ENCODE measurements at places on chromosomes 1 and 21.

DNA sequence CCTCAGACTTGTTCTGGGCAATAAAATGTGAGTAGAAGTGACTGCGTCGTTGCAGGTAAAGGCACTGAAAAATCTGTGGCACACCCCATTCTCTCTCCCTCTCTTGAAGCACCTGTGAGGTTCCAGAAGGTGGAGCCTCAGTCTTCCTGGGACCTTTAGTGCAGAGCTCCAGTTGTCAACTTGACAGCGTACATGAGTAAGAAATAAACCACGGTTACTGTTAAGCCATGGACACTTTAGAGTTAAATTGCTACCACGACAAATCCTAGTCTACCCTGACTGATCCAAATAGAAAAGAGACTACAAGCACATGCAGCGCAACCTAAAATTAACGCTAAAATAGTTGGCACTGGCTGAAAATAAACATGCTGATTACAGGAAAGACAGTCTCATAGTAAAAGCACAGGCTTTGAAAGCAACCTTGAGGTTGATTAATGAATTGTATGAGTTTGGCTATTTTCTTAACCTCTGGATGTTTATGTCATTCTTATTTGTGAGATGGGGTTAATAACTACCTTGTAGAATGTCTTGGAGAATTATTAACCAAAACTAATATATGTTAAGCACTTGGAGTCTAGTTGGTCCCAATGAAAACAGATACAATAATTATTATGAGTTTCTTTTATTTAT lies 93.0 kb upstream of the PLPPR4 start:
- no peak for DNase-seq

- no peak for DNase-seq
These were observed 38.2 kb downstream of the SELENOF start for GRCh38 chr1:86875722-86876121.

DNA sequence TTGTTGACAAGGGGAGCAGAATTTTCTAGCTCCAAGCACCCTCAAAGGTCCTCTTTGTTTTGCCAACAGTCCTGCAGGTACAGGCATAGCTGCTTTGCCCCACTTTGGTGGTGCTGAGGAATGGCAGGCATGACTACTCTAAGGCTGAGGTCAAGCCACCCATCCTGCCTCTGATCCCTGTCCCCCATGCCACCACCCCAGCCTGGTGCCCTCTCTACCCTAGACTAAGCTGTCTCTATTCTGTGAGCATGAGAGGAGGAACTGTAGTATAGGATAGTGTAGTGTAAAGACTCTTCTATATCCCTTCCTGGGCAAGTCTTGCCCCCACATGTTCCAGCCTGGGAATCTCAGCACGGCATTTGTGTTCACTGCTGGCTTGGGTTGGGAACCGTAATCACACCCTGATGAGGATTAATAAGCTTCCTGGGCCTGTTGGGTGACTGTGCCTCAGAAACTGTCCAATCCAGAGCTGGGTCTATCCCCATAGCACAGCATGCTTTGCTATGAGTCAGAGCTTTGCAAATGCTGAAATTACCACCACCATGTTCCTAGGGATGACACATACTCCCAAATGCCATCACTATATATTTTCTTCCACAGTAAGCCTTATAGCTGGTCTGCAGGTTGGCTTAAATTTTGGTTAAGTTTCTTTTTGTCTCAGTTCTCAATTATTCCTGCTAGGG lies 105.7 kb upstream of the PPP2R5A start:
- no peak for DNase-seq

- no peak for DNase-seq
These were observed 51.5 kb downstream of the APP start for GRCh38 chr21:26118938-26119540.

DNA sequence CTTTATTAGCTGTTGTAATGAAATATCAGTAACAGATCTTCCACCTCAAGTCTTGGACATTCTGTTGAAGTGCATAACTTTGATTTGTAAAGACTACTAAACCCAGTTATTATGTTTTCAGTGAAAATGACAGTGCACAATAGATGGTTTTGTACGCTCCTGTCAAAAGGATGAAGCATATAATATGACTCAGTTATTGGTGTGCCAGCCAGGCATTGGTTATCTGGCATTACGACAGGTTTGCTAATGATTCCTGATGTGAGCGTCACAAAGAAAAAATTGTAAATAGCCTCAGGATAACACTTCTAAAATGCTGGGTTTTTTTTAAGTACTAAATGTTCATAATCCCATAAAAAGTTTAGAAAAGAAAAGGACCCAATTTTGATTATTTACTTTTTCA lies 147.9 kb downstream of the MAGI3 start:
- no peak for DNase-seq

GRCh38 chr21:41800425-41801320 lies 33.8 kb upstream of the RIPK4 start:
- no peak for DNase-seq

GRCh38 chr1:154745750-154746425 lies 124.2 kb downstream of the KCNN3 start:
- no peak for DNase-seq

- DNase-seq = no peak
These were observed 241.0 kb downstream of the GPATCH2 start for GRCh38 chr1:217389895-217390294.

GRCh38 chr1:11880911-11881748 lies 22.4 kb upstream of the NPPB start:
- DNase-seq = no peak
